HT-29 (cell line): ENCODE measurements at places on chromosomes 16 and 17.

GRCh38 chr17:71649941-71650350 lies 470.9 kb upstream of the SOX9 start:
- DNase-seq: no peak

DNA sequence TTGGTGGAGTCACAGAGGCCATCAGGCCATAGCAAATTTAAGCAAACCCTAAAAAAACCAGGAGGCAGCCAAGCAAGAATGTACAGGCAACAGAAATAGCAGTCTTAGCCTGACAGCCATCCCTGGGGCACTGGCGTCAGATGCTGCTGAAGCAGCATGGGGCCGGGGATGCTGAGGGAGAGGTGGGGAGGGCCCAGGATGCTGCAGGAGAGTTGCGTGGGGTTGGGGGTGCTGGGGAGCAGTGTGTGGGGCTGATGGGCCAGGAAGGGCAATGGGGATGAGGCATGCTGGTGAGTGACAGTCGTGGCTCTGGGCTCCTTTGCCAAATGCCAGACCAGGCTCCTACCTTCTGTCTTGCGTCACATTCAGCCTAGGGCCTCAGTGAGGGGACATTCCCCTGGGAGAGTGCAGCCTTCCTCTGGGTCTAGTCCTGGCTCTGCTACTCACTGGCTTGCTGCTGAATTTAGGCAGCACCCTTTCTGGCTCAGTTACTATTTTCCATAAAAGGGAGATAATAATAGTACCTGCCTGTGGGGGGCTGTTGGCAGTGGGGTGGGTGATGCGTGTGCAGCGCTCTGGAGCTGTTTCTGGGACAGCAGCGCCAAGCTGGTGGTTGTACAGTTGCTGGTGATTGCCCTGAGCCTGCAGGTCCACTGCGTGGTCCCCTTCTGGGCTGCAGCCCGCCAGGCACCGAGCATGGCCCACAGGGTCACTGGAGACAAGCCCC lies 88.1 kb downstream of the AMFR start:
- DNase-seq: no peak

GRCh38 chr17:58315281-58315711 lies 13.3 kb downstream of the TSPOAP1 start:
- no peak for DNase-seq

- DNase-seq: no peak
Observed at GRCh38 chr16:56460101-56460500, 8.7 kb downstream of the OGFOD1 start.

GRCh38 chr17:71921796-71922195 lies 199.0 kb upstream of the SOX9 start:
- DNase-seq: no peak

- no peak for DNase-seq
Observed at GRCh38 chr16:85357924-85358505, 245.7 kb upstream of the CIBAR2 start.

DNA sequence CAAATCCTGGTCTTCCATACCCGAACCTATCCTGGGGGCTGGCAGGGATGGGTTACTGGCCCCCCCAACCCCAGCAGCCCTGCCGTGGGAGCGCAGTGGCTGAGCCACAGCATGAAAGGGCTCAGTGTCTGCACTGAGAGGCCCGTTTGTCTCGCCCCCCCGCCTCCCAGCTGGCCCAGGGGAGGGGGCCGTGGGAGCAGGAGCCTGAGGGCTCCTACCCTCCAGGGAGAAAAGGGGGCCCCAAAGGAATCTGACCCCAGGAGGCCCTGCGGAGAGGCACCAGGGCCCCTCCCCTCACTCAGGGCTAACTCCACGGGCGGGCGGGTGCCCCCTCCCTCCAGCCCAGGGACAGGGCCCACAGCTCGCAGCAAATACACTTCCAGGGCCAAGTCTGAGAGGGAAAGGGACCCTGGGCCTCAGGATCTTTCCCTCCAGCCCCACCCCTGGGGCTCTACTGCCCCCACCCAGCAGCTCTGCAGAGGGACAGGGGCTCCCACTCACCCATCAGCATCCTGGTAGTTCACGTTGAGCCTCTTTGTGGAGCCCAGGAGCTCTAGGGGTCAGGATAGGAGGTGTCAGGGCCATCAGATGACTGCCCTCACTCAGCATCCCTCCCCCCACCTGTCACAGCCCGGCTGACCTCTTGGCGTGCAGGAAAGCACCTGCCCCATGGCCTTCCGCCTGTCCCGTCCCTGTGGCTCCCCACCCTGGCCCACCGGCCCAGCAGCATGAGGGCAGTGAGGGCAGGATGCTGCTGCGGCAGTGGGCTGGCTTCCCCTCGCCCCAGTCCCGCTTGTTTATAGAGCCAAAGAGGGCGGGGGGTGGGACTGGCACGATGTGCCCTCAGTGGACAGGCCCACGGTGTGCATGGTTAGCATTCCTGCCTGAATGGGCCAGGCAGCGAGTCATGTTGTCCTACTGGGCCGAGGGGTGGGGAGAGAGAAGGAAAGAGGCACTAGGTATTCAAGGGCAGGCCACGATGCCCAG lies 7.3 kb downstream of the CASKIN2 start:
- DNase-seq: no peak

GRCh38 chr17:30292286-30292858 lies 628 bp upstream of the BLMH start:
- DNase-seq: peak; percentile 23

DNA sequence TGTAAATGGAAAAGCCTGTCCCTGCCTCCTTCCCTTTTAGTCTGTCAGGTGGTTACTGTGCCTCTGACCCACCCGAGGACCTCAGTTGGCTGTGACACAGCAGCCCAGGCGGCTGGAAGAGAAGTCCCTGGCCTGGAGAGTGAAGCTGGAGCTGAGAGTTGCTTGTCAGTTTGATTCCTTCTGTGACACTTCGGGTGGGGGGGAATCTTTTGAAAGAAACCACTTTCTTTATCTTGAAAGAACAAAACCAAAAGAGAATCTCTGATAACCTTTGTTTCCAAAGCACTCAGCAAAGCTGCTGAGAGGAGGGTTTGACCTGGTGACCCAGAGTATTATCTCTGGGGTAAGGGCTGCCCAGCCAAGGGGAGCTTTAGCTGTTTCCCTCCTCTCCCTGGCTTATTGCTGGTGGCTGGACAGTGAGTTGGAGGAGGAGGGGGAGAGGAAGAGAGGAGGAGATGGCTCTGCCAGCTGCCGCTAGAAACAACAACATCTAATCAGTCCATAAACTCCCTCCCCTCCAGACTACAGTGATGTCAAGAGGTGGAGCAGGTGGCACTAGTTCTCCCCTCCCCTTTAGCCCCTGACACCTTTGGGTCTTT lies 34.0 kb downstream of the YPEL2 start:
- DNase-seq: no peak

DNA sequence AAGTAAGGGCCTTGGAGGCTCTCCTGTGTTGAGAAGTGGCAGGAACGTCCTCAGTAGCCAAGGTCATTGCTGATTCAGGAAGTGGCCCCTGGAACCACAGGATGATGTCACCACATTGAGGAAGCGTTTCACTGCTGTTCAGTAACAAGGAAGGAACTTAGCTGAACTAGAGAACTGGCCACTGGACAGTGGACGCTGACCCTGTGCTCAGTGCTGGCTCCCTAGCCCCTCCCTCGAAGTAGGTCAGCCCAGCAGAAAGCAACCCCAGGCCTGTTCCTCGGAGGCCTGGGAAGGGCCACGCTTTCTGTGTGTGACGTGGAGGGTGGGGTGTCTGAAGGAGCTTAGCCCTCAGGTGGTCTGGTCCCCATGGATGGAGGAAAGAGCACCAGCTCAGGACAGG lies 58.3 kb downstream of the B9D1 start:
- peak; percentile 3 for DNase-seq

DNA sequence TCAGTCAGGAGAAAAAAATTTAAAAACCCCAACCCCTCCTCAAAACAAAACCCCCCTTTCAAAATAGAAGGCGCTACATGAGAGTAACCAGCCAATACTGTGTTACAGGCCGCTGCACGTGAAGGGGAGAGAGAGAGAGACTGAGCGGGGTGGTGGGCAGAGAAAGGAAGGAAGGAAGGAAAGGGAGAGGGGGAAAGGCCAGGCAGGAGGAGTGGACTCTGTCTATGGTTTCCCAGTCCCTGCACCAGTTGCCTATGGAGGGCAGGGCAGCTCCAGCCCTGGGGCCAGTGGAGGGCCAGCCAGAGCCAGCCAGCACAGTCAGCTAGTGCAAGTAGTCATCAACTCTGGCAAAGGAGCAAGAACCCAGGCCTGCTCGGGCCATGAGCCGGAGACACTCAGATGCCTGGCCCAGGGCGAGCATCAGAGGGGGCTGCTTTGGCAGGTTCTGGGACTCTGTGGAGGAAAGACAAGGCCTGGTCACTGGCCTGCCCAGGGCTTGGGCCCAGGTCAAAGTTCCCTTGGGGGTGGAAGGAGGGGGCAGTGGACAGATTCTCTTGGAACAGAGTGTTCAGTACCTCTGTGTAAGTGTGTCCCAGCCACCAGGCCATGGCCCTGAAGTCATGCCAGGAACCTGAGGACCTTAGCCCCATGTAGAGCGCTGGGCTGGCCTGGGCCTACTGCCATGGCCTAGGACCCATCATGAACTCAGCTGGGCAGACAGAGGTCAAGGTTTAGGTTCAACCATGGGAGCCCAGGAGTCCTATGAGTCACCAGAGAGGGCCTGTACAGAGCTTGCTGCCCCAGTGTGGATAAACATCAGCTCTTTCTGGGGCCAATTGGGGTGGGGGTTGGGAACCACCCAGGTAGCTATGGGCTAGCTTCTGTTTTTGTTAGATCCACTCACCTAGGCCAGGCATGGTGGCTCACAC lies 7.3 kb upstream of the GFOD2 start:
- no peak for DNase-seq

DNA sequence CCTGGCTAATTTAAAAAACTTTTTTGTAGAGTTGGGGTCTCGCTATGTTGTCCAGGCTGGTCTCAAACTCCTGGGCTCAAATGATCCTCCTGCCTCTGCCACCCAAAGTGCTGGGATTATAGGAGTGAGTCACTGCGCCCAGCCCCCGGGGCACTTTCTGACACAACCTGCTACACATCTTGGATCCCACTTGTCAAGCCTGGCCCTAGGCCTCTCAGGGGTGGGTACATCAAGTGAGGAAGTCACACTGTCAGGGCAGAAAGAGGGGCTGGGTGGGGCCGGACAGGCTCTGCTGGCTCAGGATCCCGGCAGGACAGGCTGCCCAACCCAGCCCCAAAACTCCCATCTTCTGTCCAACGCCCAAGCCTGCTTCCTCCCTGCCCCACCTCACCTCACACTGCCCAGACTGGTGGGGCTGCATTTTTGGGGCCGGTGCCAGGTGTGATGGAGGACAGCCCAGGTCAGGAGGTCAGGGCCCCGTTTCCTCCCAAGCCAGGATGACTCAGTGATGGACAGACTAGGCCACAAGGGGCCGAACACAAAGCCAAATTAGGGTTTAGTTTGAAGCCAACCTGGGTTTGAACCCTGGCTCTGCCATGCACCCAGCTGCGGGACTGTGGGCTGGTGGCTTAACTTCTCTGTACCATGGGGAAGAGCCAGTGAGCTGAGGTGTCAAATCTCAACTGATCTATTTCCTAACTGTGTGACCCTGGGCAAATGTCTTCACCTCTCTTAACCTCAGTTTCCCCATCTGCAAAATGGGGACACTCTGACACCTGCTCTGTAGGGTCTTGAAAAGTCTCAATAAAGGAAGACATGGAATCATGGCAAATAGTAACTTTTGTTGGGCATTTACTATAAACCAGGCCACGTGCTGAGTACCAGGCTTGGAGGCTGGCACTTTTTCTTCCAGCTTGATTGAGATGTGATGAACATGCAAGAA lies 8.9 kb upstream of the PPL start:
- DNase-seq: peak; percentile 91

DNA sequence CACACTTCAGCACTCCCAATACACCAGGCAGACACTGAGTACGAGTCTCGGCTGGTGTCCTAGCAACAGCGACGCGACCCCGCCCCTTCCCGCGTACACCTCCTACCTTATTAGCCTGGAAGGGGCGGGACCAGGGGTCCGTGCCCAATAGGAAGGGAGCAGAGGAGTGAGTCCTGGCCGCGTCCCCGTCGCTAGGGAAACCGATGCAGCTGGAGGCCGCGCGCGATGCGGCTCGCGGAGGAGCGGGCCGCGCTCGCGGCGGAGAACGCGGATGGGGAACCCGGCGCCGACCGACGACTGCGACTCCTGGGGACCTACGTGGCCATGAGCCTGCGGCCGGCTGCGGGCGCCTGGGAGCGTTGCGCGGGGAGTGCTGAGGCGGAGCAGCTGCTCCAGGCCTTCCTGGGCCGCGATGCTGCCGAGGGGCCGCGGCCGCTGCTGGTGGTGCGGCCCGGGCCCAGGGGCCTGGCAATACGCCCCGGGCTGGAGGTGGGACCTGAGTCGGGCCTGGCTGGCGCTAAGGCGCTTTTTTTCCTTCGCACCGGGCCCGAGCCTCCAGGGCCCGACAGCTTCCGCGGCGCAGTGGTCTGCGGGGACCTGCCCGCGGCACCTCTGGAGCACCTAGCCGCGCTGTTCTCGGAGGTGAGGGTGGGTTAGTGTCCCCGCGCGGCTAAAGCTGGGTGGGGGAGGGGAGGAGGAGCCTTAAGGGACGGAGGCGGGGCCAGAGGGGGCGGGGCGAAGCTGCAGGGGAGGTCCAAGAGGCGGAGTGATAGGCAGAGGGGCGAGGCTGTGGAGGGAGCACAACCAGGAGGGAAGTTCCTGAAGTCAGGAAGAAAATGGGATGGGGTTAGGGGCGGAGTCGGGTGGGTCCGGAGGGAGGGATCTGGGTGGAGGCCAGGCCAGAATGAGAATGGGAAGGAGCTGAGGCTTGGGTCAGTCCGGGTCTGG lies at the start of gene DNAH9:
DNAH9 (plus strand) TSS at position 197 of the 948 bp plus-strand sequence; CDS start at position 226, 29 bp downstream.
- peak; percentile 73 for DNase-seq

- DNase-seq: peak; percentile 65
Observed at GRCh38 chr17:48438516-48439061, 8.6 kb upstream of the SKAP1 start.

DNA sequence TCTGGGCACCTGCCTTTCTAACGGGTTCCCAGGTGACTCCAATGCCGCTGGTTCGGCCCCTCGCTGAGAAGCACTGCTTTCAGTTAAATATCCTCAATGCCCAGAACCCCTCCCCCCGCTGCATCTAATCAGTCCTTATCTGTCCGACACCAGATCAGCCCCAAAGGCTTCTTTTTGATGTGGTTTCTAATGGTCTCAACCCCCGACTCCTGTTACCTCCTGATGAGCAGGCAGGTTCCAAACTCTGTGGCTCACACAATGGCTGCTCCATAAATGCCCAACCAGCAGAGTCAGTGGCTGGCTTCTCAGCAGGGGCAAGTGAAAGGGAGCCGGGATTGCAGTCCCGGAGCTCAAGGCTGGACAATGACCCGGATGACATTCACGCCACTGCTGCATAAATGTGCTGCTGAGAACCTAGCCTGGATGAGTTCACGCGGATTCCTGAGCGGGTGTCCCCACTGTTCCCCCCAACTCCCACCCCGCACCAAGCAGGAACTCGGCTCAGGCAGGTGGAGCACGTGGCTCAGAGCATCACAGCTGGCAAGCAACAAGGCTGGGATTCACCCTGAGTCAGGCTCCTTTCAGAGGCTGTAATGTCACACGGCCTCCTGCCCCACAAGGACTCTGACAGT lies 1.0 kb upstream of the SLC38A8 start:
- no peak for DNase-seq
